ENCODE measurements at places on chromosomes 5 and 9. TPM values are rescaled to one million over a fixed set of nuclear protein-coding genes. Genes with fewer than 3 reads are reported as not detected.
A peak's percentile ranks its signal among the peaks of the same experiment; 100 is the strongest.

The STPG3 gene
- not detected for total RNA-seq

The PRR7 gene
- total RNA-seq = 1.9 TPM

The RETREG1 gene
- 6.5 TPM for total RNA-seq

- H3K4me3 ChIP-seq = no peak overlapping the region
- H3K27ac ChIP-seq = no peak overlapping the region
- no peaks in the 10 kb centered on the region for H3K36me3 ChIP-seq
These were observed 1.8 kb upstream of the NOTCH1 start for GRCh38 chr9:136547508-136548215.

DNA sequence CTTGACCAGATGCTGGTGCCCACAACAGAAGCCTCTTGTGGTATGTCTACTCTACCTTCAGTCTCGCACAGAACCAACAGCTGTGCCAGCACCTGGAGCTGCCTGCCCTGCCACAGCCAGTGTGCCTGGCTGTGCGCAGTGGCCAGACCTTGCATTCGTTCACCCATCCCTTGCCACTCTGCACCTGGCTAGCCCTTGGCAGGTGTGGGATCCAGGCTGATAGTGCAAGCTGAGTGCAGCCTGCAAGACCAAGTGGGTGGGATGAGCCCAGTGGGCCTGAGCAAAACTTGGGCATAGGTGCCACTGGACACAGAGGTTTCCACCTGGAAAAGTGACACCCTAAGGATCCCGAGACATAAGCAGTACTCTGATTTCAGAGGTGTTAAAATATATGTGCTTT lies 108.2 kb downstream of the ST8SIA4 start:
- H3K36me3 ChIP-seq = no peaks in the 10 kb centered on the region
- no peaks in the 10 kb centered on the region for H3K4me1 ChIP-seq
- no peak for DNase-seq

- H3K36me3 ChIP-seq = no peaks in the 10 kb centered on the region
- no peak overlapping the region for H3K27ac ChIP-seq
- H3K4me1 ChIP-seq = no peaks in the 10 kb centered on the region
These were observed 174.5 kb upstream of the MAP3K1 start for GRCh38 chr5:56640763-56641406.

DNA sequence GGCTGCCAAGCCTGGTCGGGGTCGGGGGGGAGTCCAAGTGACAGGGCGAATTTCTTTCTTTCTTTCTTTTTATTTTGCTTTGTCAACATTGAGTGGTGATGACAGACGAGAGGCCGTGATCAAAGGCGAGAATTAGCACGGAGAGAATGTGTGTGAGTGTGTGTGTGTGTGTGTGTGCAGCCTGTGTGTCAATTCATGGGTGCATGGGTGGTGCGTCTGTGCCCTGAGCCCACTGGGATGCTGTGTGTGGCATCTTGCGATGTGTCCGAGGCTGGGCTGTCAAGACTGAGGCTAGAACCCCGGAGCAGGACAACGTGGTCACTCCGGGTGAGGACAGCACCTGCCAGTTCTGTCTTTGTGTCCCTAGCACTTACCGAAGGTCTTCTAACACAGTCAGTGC lies 4.7 kb upstream of the FIBCD1 start:
- no peaks in the 10 kb centered on the region for H3K27me3 ChIP-seq
- no peak overlapping the region for H3K4me3 ChIP-seq
- no peak for DNase-seq
- H3K36me3 ChIP-seq = no peaks in the 10 kb centered on the region
- no peaks in the 10 kb centered on the region for H3K4me1 ChIP-seq

DNA sequence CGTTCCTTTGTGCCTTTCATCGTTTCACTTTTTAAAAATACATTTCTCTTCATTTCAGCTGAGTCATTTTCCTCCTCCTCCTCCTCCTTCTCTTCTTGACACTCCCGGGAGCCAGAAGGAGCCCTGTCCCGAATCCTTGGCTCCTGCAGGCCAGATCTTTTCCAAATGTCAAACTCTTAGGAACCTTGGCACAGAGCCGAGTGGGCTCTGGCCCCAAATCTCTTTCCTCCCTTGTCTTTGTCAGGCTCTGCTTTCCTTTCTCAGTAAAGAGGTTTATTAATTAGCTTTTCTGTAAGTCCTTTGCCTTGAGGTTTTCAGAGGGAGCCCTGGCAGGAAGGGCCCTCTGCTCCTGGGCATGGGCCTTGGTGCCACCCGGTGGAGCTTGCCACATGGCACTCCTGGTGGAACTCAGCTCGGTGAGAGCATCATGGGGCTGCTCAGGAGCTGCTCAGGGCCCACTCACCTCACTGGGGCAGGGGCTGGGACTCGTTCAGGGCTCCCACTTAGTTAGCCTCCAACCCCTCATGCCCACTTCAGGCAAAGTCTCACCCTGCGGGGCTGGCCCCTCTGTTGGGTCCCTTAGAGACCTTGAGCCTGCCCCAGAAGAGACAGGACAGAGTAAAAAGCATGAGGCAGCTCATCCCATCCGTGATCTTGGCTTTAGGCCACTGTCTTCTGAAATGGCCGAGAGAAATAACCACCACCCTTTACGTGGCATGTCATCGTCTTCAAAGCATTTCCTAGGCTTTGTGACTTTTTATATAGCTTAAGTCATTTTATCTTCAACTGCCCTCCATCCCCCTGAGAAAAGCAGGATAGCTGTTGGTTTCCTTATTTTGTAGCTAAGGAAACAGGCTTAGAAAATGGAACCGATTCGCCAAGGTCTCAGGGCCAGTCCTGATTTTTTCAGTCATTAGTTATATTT lies 17.1 kb downstream of the STC2 start:
- DNase-seq = peak; percentile 65
- H3K4me1 ChIP-seq = no peaks in the 10 kb centered on the region
- H3K27ac ChIP-seq = peak overlapping the region; percentile 55

DNA sequence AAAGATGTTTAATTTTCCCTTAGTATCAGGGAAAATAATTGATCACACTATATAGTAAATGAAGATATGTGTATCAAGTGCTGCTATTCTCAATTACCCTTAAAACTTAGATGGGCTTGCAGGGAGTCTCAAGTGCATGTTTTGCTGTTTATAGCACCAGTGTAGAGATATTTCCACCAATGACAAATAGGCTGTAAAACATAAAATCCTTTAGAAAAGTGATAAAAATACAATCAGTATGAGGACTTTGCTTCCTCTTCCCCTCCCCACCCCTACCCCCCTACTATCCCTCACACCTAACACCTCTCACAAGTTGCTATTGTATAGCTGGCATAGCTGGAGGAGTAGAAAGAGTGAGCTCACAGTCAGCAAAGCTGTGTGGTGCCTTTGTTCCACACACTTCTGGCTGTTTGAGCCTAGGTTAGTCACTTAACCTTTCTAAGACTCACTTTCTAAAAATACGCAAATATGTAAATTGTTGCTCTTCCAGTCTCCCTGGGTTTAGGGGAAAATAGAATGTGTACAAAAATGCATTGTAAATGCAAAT lies 93.1 kb downstream of the PDE4D start:
- H3K4me3 ChIP-seq = no peak overlapping the region
- H3K27ac ChIP-seq = no peak overlapping the region
- H3K36me3 ChIP-seq = no peaks in the 10 kb centered on the region
- no peaks in the 10 kb centered on the region for H3K4me1 ChIP-seq
- DNase-seq = no peak

- H3K36me3 ChIP-seq = no peaks in the 10 kb centered on the region
- no peak overlapping the region for H3K27ac ChIP-seq
- no peaks in the 10 kb centered on the region for H3K27me3 ChIP-seq
- no peaks in the 10 kb centered on the region for H3K4me1 ChIP-seq
These were observed 6.2 kb downstream of the TGFBI start for GRCh38 chr5:136034984-136035383.
